Neural crest cell (in vitro differentiated cells): ENCODE measurements at places on chromosomes 3 and 15.

DNA sequence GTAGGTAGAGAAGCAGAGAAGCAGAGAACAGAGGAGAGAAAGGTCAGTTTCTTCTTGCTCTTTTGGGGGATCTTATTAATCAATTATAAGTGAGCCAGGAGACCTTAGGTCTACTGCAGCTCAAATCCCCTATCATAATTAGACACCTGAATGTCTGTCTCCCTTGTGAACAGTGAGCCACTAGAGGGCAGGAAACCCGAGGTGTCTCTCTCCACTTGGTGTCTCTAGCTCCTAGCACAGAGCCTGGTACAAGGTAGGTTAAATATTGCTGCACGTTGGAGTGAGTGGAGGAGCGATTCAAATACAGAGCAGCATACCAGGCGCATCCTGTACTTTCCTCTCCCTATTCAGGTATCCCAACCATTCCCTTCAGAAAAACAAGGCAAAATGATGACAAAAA, 2.0 kb upstream of the ST8SIA2 start:
- DNase-seq: peak; percentile 6

GRCh38 chr3:6644070-6644929, 216.6 kb upstream of the GRM7 start:
- no peak for DNase-seq

DNA sequence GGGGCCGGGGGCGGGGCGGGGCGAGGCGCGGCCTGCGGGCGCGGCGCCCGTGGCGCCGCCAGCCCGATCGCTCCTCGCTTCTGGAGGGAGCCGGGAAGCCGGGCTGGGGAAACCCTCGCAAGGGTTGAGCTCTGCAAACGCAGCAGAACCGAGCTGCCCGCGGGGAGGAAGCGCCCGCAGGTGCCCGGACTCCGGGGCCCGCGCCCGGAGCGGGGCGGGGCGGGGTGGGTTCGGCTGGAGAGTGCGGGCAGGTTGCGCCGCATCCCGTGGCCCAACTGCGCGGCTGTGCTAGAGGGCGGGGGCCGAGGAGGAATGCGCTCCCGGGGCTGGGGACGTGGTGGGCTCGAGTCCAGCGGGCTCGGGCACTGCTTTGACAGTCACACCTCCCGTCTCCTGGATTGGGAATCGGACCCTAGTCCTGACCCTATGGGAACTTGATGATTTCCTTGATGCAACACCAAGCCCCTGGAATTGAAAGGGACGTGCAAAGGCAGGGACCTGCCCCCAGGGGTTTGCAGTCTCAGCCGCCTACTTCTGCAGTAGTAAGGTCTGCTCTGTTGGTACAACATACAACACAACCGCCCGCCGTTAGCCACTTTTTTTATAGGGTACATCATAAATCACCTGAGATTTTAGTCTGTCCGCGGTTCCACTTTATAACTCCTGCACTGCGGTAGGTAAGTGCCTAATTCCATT, 34.3 kb downstream of the ZBTB38 start:
- DNase-seq: peak; percentile 47

DNA sequence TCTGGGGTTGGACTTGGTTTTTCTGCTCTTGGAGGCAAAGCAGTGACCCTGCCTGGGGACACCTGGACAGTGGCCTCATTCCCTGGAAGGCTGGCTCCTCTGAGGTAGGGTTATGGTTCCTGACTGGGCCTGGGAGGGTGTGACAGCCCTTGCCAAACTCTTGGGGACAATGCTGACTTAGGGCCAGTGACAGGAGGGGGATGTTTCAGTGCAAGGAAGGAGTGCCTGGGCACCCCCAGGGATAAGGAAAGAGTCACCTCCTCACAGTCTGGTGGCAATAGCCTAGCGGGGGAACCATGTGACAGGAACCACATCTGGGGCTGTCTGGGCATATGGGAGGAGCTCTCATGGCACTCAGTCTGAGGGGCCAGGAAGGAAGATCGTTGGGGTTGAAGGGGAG, 91.8 kb downstream of the ABHD5 start:
- DNase-seq: no peak

GRCh38 chr3:176274161-176274560, 923.1 kb downstream of the TBL1XR1 start:
- DNase-seq: no peak

DNA sequence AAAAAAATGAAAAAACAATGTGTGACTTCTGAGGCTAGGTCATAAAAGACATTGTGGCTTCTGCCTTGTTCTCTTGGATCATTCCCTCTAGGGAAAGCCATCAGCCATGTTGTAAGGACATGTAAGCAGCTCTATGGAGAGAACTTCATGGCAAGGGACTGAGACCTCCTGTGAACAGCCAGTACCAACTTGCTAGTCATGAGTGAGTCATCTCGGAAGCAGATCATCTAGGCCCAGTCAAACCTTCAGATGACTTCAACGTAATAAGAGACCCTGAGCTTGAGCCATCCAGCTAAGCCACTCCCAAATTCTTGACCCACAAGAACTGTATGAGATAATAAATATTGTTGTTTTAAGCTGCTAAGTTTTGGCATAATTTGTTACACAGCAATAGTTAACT, 4.9 kb downstream of the MON1A start:
- DNase-seq: no peak

GRCh38 chr3:25293736-25294135, 134.3 kb upstream of the RARB start:
- no peak for DNase-seq

DNA sequence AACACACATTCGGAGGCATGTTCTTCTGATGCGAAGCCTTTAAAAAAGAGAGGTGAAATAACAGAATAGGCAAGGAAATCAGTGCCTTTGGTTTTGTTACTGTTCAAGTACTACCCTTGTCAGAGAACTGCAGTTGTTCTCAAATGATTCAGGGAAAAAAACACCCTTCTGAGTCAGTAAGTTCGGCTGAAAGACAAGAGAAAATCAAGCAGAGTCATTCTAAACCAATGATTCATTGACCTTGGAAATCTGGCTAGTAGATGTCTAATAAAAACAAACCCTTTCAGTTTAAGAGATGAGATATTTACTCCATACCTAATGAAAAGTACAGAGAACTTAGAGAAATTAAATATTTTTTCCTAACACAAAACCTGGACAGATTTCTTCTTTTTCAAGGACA, 72.7 kb upstream of the ABI3BP start:
- DNase-seq: no peak

- DNase-seq: no peak
Measured at GRCh38 chr3:49428752-49429080, 408 bp downstream of the NICN1 start.

- DNase-seq: no peak
Measured at GRCh38 chr15:100348578-100348977, 6.8 kb upstream of the ADAMTS17 start.

GRCh38 chr3:31247850-31248562, 284.7 kb upstream of the STT3B start:
- no peak for DNase-seq

GRCh38 chr3:126550488-126551051, 8.2 kb downstream of the C3orf22 start:
- no peak for DNase-seq

- no peak for DNase-seq
Measured at GRCh38 chr3:37935756-37936666, 54.6 kb upstream of the VILL start.

- DNase-seq: no peak
Measured at GRCh38 chr15:89122505-89123180, 34.4 kb downstream of the ABHD2 start.

DNA sequence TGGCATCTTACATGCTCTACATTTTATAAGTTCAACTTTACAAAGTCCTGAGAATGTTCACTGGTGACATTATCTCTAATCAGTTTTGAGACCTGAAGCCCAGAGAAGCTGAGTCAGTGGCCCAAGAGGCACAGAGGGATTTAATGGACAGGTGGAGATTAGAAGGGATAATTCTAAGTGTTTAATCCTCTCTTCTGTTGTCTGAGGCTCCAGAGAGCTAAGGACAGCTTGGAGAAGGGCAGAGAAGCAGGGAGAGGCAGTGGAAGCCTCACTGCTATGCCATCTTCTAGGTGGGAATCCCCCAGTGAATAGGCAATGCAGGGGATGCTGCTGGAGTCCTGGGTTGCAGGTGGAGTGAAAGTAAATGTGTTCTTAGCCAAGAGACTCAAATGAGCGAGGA, 369.4 kb upstream of the SLCO3A1 start:
- DNase-seq: no peak

- DNase-seq: no peak
Measured at GRCh38 chr3:110327870-110328269, 743.7 kb upstream of the NECTIN3 start.

- DNase-seq: no peak
Measured at GRCh38 chr15:89948796-89949195, 36.0 kb upstream of the ARPIN start.

- no peak for DNase-seq
Measured at GRCh38 chr15:96066126-96066525, 264.4 kb upstream of the NR2F2 start.

- DNase-seq: no peak
Measured at GRCh38 chr3:17985658-17986347, 243.4 kb upstream of the TBC1D5 start.

DNA sequence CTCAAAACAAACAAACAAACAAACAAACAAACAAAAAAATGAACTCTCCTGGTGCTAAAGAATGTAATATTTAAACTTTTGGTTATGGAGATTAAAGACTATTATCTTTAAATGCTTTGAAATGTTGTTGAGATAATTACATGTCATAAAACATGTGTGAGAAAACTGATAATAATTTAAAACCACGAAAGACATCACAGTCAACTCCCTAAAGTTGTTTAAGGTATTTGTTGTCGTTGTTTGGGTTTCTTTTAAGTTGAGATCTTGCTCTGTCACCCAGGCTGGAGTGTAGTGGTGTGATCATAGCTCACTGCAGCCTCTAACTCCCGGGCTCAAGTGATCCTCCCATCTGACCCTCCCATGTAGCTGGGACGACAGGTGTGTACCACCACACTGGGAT, 12.0 kb downstream of the EFCAB12 start:
- DNase-seq: no peak

DNA sequence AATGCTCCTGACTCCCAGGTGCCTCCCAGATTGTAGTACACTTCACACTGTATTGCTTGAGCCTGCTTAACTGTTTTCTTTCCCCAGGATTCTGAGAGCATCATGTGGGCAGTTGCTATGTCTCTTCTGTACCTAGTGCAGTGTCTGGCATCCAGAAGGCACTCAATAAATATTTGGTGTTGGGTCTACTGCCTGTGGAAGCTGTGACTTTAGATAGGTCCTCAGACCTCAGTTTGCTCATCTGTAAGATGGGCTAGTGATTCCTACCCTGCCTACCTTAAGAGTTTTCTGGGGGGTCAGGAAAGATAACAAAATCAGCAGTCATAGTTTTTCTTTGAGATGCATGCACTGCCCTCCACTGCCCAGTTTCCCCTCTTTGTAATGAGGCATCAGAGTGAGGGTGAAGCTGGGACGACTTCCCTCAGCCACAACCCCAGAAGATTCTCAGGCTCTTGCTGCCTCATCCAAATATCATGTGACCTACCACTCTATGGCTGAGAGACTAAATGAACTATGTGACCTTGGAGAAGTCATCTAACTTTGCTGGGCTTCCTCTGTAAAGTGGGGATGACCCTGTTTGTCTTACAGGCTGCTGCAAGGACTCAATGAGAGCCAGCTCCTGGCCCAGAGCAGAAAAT, 50.4 kb downstream of the ATP2B2 start:
- no peak for DNase-seq

- no peak for DNase-seq
Measured at GRCh38 chr3:120258009-120258408, 27.0 kb downstream of the GPR156 start.

GRCh38 chr3:154122912-154123559, 1.8 kb downstream of the ARHGEF26 start:
- no peak for DNase-seq

- no peak for DNase-seq
Measured at GRCh38 chr15:63402498-63403253, 21.0 kb upstream of the CA12 start.

- DNase-seq: no peak
Measured at GRCh38 chr15:66095871-66096687, 157.5 kb downstream of the MEGF11 start.

GRCh38 chr3:195888981-195889869, 19.1 kb downstream of the TNK2 start:
- DNase-seq: no peak

DNA sequence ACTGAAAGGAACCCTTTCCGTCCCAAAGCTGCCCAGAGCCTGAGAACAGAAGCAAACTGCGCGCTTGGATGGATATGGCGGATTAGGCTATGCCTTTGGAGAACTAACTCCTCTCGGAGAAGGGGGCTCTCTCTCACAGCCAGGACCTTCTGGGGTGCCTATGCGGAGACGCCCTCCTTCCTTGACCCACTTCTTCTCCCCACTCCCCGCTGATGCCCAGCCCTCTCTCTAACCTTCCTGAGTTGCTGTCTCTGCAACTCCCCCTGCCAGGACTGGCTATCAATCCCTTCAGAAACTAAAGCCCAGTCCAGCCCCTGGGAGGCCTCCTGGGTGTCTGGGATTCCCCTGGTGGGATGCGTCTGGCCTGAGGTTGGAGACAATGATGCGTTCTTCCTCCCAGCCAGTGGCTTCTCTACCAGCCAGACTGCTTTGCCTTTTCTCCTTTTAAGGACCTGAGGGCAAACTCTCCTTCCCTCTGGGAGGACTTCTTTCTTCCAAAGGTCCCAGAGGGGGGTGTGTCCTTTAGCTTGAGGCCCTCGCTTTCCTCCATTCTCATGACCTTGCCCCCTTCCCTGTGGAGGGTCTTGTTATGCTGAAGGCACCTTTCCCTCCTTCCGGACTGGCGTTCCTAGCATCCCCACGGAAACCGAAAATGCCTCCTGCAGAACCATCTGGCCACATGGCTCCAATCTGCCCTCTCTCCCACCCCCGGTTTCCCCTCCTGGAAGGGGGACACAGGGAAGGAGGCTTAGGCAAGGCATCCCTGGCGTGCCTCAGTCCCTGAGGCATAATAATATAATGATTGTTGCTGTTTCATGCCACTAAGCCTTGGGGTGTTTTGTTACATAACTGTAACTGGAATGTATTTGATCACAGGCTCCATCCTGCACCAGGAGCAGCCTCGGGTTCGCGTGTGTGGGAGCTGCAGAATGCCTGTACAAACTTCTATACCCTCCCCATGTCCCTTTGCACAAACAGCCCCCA, 63.4 kb upstream of the C15orf39 start:
- DNase-seq: no peak

- no peak for DNase-seq
Measured at GRCh38 chr15:88395872-88396781, 71.1 kb downstream of the MRPL46 start.

DNA sequence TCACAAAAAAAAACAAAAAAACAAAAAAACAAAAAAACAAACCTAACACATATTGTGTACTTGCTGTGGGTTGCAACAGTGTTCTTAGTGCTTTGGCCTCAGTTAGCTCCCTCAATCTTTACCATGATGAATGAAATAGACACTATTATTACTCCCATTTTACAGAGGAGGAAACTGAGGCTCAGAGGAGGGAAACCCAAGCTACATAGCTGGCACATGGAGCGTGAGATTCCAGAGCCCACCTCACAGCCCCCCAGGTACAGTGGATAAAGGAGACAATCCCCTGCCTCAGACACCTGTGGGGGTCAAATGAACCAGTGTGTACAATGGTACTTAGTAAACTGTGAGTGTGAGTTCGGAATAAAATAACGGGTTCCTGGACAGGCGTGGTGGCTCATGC, 104.9 kb upstream of the SMAD3 start:
- no peak for DNase-seq

GRCh38 chr3:136197159-136197793, 1.1 kb upstream of the MSL2 start:
- DNase-seq: no peak

- no peak for DNase-seq
Measured at GRCh38 chr3:9301798-9302197, 52.4 kb upstream of the SRGAP3 start.

GRCh38 chr3:27669591-27669990, 52.5 kb downstream of the EOMES start:
- no peak for DNase-seq

- DNase-seq: no peak
Measured at GRCh38 chr3:32309654-32310242, 71.3 kb downstream of the CMTM8 start.
